ENCODE measurements at places on chromosomes 2 and 18.

DNA sequence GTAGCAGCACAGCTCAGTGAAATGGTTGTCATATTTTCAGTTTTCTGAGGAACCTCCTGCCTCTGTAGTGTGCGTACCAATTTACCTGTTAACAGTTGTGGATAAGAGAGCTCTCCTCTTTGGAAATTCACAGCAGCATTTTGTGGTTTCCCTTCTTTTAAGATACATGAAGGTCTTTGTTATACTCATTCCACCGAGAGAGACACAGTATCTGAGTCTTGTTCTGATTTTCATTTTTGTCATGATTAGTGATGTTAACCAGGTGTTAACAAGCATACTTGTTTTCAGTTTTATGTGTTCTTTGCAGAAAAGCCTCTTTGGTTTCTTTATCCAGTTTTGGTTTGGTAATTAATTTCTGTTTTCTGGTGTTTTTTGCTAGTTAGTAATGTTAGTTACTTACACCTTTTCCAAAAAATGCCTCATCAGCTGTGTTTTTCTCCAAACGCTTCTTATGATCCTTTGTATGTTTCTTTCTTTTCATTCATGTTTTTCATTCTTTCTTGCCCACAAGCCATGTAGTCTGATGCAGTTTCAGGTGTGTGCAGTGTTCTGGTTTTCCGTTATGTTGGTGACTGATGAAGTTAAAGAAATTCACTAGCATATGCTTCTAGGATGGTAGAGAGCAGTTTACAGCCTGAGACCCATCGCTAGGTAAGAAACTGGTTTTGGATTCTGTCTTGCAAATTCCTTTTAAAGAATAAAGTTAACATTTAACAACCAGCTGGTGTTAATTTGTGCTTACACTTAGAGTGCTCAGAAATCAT is 30.1 kb downstream of the CCDC74A start:
- no peak for DNase-seq

- no peak for DNase-seq
Observed at GRCh38 chr2:66539452-66539851, 104.5 kb downstream of the MEIS1 start.

DNA sequence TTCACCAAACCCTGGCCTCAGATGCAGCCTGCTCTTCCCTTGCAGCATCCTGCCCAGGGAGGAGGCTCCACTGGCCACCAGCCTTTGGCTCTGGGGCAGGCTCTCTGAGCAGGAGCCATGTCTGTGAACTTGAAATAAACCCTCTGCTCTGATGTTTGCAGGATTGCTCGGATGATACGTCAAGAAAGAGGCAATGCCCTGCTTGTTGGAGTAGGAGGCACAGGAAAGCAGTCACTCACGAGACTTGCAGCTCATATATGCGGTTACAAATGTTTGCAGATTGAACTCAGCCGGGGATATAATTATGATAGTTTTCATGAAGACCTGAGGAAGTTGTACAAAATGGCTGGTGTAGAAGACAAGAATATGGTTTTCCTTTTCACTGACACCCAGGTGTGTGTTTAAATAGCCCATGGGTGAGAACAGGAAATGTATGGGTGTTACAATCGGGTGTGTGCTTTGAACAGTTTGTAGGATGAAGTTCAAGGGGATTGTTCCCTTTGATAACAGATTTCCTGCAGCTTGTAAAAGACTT is 177.9 kb downstream of the DNAH6 start:
- no peak for DNase-seq

DNA sequence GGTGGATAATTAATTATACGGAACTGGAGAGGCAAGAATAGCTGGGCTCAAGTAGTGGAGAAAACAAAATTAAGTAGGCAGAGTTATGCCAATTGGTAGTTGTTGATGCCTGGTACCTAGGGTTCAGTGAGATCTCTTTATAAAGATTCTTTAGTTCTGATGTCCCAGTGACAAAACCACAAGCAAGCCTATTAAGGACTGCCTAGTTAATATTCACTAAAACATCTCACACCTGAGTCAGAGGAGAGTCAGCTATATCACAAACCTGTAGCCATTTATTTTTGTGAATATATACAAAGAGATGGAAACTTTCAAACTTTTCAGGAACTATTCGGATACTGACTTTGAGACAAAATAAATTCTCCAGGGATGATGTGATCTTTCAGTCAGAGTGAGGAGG is 213.9 kb upstream of the CYP26B1 start:
- DNase-seq = no peak

- DNase-seq = no peak
Observed at GRCh38 chr2:31980674-31981356, 30.0 kb downstream of the MEMO1 start.

DNA sequence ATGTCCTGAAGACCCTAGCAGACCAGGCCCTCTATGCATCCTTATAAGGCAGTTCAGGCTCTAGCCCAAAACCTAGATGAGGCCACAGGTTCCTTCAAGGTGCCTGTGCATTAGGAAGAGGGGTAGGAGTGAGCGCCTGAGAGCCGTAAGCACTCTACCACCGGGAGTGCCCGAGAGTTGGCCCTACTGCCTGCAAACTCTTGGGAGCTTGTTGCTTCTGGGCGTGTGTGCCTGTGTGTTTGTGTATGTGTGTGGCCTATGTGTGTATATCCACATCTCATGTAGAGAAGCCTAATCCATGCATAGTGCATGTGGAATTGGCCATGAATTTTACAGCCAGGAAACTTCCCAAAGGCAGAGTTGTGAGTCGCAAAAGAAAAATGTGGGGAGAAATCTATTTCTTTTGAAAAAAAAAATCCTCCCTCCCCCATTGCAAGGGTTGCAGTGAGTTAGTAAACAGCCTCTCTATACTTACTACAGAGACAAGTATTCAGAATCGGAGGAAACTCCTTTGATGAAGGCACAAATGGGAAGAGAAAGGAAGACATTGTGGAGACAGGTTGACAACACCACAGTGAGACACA is 96.8 kb downstream of the ADD2 start:
- no peak for DNase-seq

GRCh38 chr2:69010437-69011194 is 2.4 kb upstream of the ANTXR1 start:
- no peak for DNase-seq

DNA sequence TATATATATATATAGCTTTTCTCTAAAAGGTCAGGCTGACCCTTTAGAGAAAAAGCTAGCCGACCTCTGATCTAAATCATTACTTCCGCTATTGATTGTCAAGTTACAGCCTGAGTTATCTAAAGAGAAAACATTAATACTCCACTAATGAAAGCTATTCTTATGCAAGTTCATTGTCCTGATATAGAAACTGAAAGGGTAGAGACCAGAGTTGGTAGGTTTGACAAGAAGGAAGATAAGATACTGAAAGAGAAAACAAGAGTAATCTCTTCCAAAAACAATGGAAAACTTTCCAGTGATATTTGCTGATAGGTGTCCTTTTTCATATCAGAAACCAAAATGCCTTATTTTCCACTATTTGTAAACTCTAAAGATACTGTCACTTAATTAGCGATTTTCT is 62.8 kb upstream of the SLC39A10 start:
- no peak for DNase-seq

Measured in right renal cortex interstitium (tissue), 3 donors.